ENCODE measurements at places on chromosomes 11 and 22. TPM values are rescaled to one million over a fixed set of nuclear protein-coding genes. Genes with fewer than 3 reads are reported as not detected.

Gene TMEM179B
- total RNA-seq = 78.8 TPM

Gene OR4C15
- not detected for total RNA-seq

Gene CRYBB2
- not detected for total RNA-seq

Gene RAG1
- 1.3 TPM for total RNA-seq

Gene DTX4
- total RNA-seq = 1.3 TPM

Gene MS4A6E
- total RNA-seq = not detected

Gene ISX
- total RNA-seq = not detected

Gene NXPE4
- not detected for total RNA-seq

Gene CDCA5
- total RNA-seq = 2.8 TPM

Gene ELFN2
- 9.0 TPM for total RNA-seq

Gene CST6
- 2.4 TPM for total RNA-seq

Gene HIC2
- total RNA-seq = 3.1 TPM

Gene HTR3A
- not detected for total RNA-seq

Gene FOLR2
- total RNA-seq = not detected

Gene INS
- not detected for total RNA-seq

Gene HSPB2
- 1.0 TPM for total RNA-seq

Gene SAA4
- 0.33 TPM for total RNA-seq

Gene POTEH
- total RNA-seq = not detected

Gene UQCC3
- 16.0 TPM for total RNA-seq

Gene VPREB1
- not detected for total RNA-seq

Gene PANX2
- 0.13 TPM for total RNA-seq

Gene HBD
- total RNA-seq = not detected

Gene OR4A16
- total RNA-seq = not detected

Gene BCO2
- 1.8 TPM for total RNA-seq

Gene PRR33
- total RNA-seq = not detected

Gene EIF4ENIF1
- 15.6 TPM for total RNA-seq

Gene RASSF10
- total RNA-seq = 2.3 TPM

Gene OR2AT4
- not detected for total RNA-seq

Gene E2F8
- 4.6 TPM for total RNA-seq

Gene OLFML1
- total RNA-seq = 0.25 TPM

Gene TREH
- not detected for total RNA-seq

Gene OR8G1
- not detected for total RNA-seq

Gene TRPM5
- total RNA-seq = not detected

Gene OR52I1
- not detected for total RNA-seq

Gene HTR3B
- not detected for total RNA-seq

Gene APOBEC3B
- total RNA-seq = 32.9 TPM

Gene CARD16
- not detected for total RNA-seq

Gene BBOX1
- total RNA-seq = not detected

Gene P2RY2
- 1.5 TPM for total RNA-seq

Gene TTC36
- 0.49 TPM for total RNA-seq

Gene FGF3
- not detected for total RNA-seq

Gene TMEM86A
- 0.49 TPM for total RNA-seq

Gene ZNF214
- 0.65 TPM for total RNA-seq

Gene MMP10
- 0.13 TPM for total RNA-seq

Gene PGA5
- not detected for total RNA-seq

Gene CTTN
- total RNA-seq = 157 TPM
